Type B pancreatic cell (in vitro differentiated cells): ENCODE measurements at places on chromosomes 1 and 21. TPM values are rescaled to one million over a fixed set of nuclear protein-coding genes. Genes with fewer than 3 reads are reported as not detected.

Gene ZBED6
- total RNA-seq: 30.3 and 37.4 TPM in 2 replicates

Gene MSTO1
- total RNA-seq: 37.3 and 75.7 TPM in 2 replicates

Gene ITLN2
- total RNA-seq: 0.99 and 1.7 TPM in 2 replicates

Gene PM20D1
- not detected in 2 replicates for total RNA-seq

Gene HSPB7
- 0.48 and 0.64 TPM in 2 replicates for total RNA-seq

Gene FCAMR
- not detected in 2 replicates for total RNA-seq

Gene METTL13
- total RNA-seq: 32.9 and 39.8 TPM in 2 replicates

Gene VHLL
- total RNA-seq: 0.48 TPM in 1 of 2 replicates, not detected in the other

Gene CLCA4
- 0.10 TPM in 1 of 2 replicates, not detected in the other for total RNA-seq

Gene NPHS2
- total RNA-seq: 0.31 TPM in 1 of 2 replicates, not detected in the other

Gene OR2T11
- not detected in 2 replicates for total RNA-seq

Gene CENPS
- total RNA-seq: 17.8 and 24.7 TPM in 2 replicates

DNA sequence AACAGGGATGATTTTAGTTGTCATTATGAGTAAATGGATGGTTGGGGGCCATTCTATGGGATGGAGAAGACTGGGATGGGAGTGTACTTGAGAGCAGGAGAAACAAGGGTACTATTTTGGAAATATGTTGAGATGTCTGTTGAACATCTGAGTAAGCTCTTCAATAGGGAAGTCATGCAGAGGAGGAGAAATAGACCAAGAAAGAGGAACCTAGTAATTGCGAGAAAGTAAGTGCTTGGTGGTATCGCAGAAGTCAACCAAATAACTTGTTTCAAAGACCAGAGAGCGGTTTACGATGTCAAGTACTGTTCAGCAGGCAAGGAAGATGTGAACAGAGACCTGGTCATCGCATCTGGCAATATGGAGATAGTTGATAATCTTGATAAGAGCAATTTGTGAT lies 22.4 kb upstream of the CHRM3 start:
- peaks cover 15% of the 10 kb centered on the region for H3K27me3 ChIP-seq
- H3K36me3 ChIP-seq: no peaks in the 10 kb centered on the region
- no peak for DNase-seq
- no peak overlapping the region for H3K4me3 ChIP-seq
- no peak overlapping the region for H3K27ac ChIP-seq

GRCh38 chr1:2284932-2285331 lies 56.8 kb downstream of the SKI start:
- H3K4me1 ChIP-seq: peaks cover 7% of the 10 kb centered on the region
- no peak overlapping the region for H3K4me3 ChIP-seq
- H3K27me3 ChIP-seq: no peaks in the 10 kb centered on the region
- DNase-seq: no peak

DNA sequence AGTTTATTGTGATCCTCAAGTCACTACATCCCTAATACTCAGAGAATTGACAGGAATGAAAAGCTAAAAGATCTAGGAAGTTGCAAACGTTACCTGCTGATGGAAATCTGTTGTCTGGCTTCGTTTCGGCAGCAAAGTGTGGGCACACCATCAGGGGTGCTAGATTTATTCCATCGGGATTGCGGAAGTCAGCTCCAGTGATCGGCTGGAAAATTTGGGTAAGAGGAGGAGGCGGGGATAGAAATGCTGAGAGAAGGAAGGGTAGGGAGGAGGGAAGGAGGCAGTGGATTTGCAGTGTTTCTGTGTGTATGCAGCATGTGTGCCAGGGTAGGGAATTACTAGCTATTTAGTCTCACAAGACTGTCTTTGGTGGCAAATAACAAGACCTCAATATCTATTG lies at the start of gene CTSK:
CTSK (minus strand) TSS at position 140 of the 400 bp plus-strand sequence. CDS start 1,455 bp downstream, outside the sequence.
- peaks cover 26% of the 10 kb centered on the region for H3K4me1 ChIP-seq
- no peaks in the 10 kb centered on the region for H3K27me3 ChIP-seq
- H3K36me3 ChIP-seq: no peaks in the 10 kb centered on the region
- peak within 1 kb of the TSS; percentile 66 for H3K27ac ChIP-seq
- no peak for DNase-seq
- H3K4me3 ChIP-seq: peak within 1 kb of the TSS; percentile 80

- DNase-seq: no peak
- H3K4me3 ChIP-seq: no peak overlapping the region
- H3K27me3 ChIP-seq: no peaks in the 10 kb centered on the region
These were observed 38.9 kb downstream of the CD58 start for GRCh38 chr1:116531917-116532316.

GRCh38 chr1:165844114-165844798 lies 16.8 kb downstream of the UCK2 start:
- H3K4me1 ChIP-seq: peaks cover 41% of the 10 kb centered on the region
- no peak overlapping the region for H3K4me3 ChIP-seq
- peaks cover 8% of the 10 kb centered on the region for H3K36me3 ChIP-seq
- no peak overlapping the region for H3K27ac ChIP-seq
- H3K27me3 ChIP-seq: no peaks in the 10 kb centered on the region
- DNase-seq: no peak

GRCh38 chr1:234875328-234875952 lies 253.2 kb downstream of the TOMM20 start:
- H3K27ac ChIP-seq: no peak overlapping the region
- no peaks in the 10 kb centered on the region for H3K36me3 ChIP-seq
- DNase-seq: no peak
- no peak overlapping the region for H3K4me3 ChIP-seq

- H3K27ac ChIP-seq: no peak overlapping the region
- no peaks in the 10 kb centered on the region for H3K36me3 ChIP-seq
- H3K27me3 ChIP-seq: no peaks in the 10 kb centered on the region
- H3K4me3 ChIP-seq: no peak overlapping the region
These were observed 17.2 kb downstream of the PGBD5 start for GRCh38 chr1:230408971-230409370.

GRCh38 chr1:120133228-120133927 lies 42.9 kb downstream of the SEC22B start:
- DNase-seq: no peak
- no peak overlapping the region for H3K4me3 ChIP-seq
- no peak overlapping the region for H3K27ac ChIP-seq
- H3K36me3 ChIP-seq: no peaks in the 10 kb centered on the region
- H3K27me3 ChIP-seq: peaks cover 2% of the 10 kb centered on the region
- peaks cover 9% of the 10 kb centered on the region for H3K4me1 ChIP-seq

- H3K27me3 ChIP-seq: peaks cover 4% of the 10 kb centered on the region
- no peaks in the 10 kb centered on the region for H3K36me3 ChIP-seq
- H3K4me1 ChIP-seq: peaks cover 5% of the 10 kb centered on the region
- no peak for DNase-seq
- no peak overlapping the region for H3K27ac ChIP-seq
These were observed 27.8 kb upstream of the FMO4 start for GRCh38 chr1:171286032-171286705.

DNA sequence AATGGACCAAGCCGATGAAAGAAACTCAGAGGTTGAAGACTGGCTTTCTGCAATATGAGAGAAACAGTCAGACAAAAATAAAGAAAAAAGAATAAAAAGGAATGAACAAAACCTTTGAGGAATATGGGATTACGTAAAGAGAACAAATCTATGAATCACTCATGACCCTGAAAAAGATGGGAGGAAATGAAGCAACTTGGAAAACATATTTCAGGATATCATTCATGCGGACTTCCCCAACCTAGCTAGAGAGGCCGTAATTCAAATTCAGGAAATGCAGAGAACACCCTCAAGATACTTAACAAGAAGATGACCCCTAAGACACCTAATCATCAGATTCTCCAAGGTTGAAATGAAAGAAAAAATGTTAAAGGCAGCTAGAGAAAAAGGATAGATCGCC lies 705.3 kb upstream of the CHRM3 start:
- no peak overlapping the region for H3K4me3 ChIP-seq
- no peaks in the 10 kb centered on the region for H3K27me3 ChIP-seq
- DNase-seq: no peak
- no peak overlapping the region for H3K27ac ChIP-seq
- H3K36me3 ChIP-seq: no peaks in the 10 kb centered on the region
- H3K4me1 ChIP-seq: no peaks in the 10 kb centered on the region

GRCh38 chr1:217647791-217648190 lies 16.6 kb downstream of the SPATA17 start:
- H3K4me1 ChIP-seq: no peaks in the 10 kb centered on the region
- H3K36me3 ChIP-seq: no peaks in the 10 kb centered on the region
- H3K4me3 ChIP-seq: no peak overlapping the region
- no peak overlapping the region for H3K27ac ChIP-seq
- DNase-seq: no peak
- no peaks in the 10 kb centered on the region for H3K27me3 ChIP-seq

DNA sequence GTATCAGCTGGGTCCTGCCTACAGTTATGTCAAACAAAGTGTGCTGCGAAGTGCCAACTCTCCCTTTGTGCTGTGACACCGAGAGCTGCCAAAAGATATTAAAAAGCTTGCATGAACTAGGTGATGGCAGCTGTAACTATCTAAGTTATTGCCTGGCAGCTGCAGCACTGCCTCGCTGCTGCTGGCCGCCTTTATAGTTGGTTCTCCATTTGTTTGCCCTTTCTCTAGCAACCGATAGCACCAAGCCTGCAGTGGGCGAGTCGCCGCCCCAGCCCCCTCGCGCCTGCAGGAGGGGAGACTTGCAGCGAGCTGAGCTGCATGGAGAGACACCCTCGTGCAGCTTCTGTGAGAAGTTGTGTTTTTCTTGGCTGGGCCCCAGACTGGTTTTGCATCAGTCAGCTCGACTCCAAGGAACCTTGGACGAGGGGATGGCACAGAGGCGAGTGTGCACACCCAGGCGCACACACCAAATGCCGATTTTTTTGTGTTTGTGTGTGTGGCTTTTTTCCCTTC lies 330.6 kb downstream of the RPS6KC1 start:
- H3K36me3 ChIP-seq: no peaks in the 10 kb centered on the region
- H3K27ac ChIP-seq: no peak overlapping the region
- DNase-seq: no peak

DNA sequence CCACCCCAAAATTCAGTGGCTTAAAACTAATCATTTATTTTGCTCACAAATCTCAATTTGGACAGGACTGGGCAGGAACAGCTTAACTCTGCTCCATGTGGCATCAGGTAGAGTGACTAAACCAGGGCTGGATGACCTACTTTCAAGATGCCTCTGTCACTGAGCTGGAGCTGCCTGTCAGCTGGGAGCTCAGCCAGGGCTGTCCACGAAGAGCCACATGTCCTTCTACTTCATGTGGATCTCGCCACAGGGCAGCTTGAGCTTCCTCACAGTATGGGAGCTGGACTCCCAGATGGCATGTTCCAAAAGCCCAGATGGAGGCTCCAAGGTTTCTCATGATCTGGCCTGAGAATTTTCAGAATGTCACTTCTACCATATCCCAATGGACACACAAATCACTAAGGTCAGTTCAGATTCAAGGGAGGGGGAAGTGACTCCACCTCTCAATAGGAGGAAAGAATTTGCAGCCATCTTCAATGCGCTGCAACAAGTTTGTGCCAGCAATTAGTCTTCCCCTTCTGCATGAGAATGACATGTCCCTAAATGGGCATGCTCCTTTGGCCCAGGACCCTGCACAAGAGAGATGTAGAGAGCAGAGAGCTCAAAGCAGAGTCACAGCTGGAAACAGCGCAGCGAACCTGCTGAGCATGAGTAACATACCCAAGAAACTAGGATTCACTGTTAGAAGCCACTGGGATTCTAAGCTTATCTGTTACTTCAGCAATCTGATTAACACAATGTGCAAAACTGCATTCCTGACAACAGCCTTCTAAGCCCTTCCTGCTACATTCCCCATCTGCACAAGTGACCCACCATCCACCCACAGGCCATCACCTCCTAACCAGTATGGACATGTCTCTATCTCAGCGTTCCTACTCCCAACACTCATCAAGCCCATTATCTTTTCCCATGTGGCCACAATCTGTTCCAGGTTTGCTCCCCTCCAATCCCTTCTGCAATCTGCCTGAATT lies 17.0 kb downstream of the HLCS start:
- no peak overlapping the region for H3K27ac ChIP-seq
- H3K4me1 ChIP-seq: peaks cover 13% of the 10 kb centered on the region
- H3K4me3 ChIP-seq: no peak overlapping the region
- peaks cover 18% of the 10 kb centered on the region for H3K36me3 ChIP-seq
- DNase-seq: no peak
- H3K27me3 ChIP-seq: no peaks in the 10 kb centered on the region

DNA sequence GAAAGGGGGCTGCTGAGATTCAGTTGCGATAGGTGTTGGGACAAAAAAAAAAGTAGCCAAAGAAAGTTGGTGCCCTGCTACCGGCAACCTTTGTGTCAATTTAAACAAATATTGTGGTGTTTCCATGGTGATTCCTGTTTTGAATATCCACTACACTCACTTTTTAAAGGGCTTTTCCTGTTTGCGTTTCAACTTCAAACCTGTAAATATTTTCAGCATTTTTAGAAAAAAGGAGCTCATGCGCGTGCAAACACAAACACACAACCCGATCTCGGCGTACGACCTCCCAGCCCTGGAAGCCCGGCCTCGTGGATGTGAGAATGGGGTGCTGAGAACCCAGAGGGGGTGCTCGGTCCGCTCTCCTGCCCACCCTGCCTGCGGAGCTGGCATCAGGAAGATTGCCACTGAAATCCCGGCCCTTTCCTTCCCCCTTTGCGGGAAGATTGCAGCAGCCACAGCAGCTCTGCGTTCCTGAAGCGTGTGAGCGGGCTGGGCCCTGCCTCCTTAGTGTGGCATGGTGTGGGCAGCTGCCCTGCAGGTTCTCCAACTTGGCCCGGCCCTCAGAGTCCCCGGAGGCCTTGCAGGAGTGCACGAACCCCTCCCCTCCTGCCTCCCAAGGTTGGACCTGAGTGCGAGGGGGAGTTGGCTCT lies 34.8 kb downstream of the CASZ1 start:
- no peaks in the 10 kb centered on the region for H3K36me3 ChIP-seq

GRCh38 chr1:43277116-43277876 lies 7.5 kb downstream of the TMEM125 start:
- no peaks in the 10 kb centered on the region for H3K36me3 ChIP-seq
- H3K4me1 ChIP-seq: peaks cover 10% of the 10 kb centered on the region
- no peaks in the 10 kb centered on the region for H3K27me3 ChIP-seq
- no peak for DNase-seq

- peak overlapping the region; percentile 77 for H3K27ac ChIP-seq
- peaks cover 8% of the 10 kb centered on the region for H3K4me1 ChIP-seq
- peaks cover 50% of the 10 kb centered on the region for H3K36me3 ChIP-seq
- H3K4me3 ChIP-seq: no peak overlapping the region
- no peak for DNase-seq
These were observed 7.6 kb upstream of the C1orf74 start for GRCh38 chr1:209791920-209792319.
